ENCODE measurements at places on chromosomes 3 and 15.

DNA sequence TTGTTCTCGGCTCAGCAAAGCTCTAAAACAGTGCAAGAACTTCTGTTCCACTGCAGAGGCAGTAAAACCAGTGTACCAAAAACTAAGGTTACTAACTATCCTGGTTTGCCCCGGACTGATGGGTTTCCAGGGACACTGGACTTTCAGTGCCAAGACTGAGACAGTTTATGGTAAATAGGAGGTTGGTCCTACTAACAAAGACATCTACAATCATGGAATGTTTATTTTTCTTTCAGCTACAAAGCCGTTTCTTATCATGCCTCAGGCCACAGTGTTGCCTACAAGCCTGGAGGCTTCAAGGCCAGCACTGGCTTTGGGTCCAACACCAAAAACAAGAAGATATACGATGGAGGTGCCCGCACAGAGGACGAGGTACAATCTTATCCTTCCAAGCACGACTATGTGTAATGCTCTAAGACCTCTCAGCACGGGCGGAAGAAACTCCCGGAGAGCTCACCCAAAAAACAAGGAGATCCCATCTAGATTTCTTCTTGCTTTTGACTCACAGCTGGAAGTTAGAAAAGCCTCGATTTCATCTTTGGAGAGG is 20.8 kb downstream of the CLDN18 start:
- no peak for DNase-seq

DNA sequence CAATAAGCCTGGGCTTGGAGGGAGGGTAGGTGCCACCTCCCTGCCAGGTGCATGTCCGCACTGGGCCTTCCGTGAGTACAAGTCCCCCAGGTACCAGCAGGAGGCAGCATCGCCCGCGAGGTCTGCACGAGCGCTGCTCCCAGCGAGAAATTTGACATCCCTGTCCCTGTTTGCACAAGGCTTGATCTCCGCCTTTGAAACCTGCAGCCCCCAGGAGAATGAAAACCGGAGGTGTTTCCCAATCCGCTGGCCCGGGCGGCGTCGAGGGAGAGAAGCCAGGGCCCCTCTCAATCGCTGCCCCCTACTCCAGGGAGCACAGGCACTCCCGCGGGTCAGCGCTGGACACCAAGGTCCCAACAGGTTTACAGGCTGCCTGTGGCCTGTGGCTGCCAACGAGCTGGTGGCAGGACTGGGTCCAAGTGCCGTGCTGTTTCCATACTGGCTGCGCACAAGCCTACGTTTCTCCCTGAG is 961 bp downstream of the HAPLN3 start:
- peak; percentile 86 for DNase-seq

GRCh38 chr15:98281130-98281529 is 320.6 kb downstream of the ARRDC4 start:
- no peak for DNase-seq

DNA sequence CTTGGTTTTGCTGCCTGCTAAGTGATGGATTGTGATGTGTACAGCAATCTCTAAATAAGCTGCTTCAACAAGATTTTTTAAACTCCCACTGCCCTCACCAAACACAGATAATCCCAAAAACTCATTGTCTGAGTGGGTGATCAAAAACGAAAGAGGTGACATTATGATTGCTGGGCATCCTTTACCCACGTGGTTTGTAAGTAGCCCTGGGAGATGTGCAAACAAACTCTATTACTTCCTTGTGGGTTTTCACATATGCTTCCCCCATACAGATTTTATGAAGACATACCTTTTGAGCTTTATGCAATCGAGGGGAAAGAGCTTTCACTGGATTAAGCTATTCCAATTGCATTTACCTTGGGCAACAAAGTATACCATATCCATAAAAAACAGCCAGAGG is 1000.4 kb downstream of the FHIT start:
- no peak for DNase-seq

GRCh38 chr3:17947833-17948232 is 205.4 kb upstream of the TBC1D5 start:
- no peak for DNase-seq

GRCh38 chr15:72784456-72784876 is 908 bp upstream of the ADPGK start:
- DNase-seq = no peak

GRCh38 chr3:146517684-146518435 is 26.5 kb downstream of the PLSCR1 start:
- DNase-seq = no peak

Measured in T-cell (primary cell).